CD14-positive monocyte (primary cell): ENCODE measurements at places on chromosomes 3 and 15.

DNA sequence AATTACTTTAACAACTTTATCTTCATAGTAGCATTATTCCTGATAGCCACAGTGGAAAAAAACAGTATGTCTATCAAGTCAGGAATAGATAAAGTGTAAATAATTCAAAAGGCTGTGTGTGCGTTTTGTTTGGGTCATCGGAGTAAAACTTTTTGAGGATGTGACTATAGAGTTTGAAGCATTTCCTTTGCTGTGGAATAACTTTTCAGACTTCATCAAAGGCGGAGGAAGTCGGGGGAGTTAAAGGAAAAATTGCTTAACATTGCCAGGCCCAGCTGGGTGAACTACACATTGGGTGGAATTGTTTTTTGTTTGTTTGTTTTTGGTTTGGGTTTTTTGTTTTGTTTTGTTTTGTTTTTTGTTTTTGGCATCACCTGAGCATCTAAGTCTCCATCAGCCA lies 70.4 kb upstream of the CRTC3 start:
- DNase-seq = no peak

- no peak for DNase-seq
These were observed 6.4 kb downstream of the NSUN3 start for GRCh38 chr3:94069194-94069813.

GRCh38 chr15:44711743-44712345 lies 527 bp downstream of the B2M start:
- DNase-seq = no peak

DNA sequence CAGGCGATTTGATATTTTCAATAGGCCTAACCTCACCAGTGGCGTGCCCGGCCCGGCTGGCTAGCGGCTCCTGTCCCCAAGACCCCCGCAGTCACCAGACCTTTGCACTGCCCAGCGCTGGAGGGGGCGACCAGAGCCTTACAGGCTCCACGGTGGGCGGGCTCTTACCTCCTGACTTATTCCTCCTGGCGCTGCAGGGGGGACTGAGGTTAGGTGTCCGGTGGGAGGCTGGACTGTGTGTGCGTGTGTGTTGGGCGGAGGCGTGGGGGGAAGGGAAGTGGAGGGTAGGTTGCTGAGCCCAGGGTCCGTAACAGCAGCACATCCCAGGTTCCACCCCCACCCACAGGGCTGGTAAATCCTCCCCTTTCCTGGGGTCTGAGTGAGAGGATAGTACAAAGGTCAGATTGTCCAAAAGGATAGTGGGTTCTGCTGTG lies 27.5 kb upstream of the THRB start:
- no peak for DNase-seq

- no peak for DNase-seq
These were observed 75.6 kb downstream of the UBP1 start for GRCh38 chr3:33364531-33365128.

- DNase-seq = no peak
These were observed 20.6 kb downstream of the SNTN start for GRCh38 chr3:63673111-63673510.

GRCh38 chr15:68618908-68619698 lies 40.3 kb downstream of the CORO2B start:
- DNase-seq = no peak

DNA sequence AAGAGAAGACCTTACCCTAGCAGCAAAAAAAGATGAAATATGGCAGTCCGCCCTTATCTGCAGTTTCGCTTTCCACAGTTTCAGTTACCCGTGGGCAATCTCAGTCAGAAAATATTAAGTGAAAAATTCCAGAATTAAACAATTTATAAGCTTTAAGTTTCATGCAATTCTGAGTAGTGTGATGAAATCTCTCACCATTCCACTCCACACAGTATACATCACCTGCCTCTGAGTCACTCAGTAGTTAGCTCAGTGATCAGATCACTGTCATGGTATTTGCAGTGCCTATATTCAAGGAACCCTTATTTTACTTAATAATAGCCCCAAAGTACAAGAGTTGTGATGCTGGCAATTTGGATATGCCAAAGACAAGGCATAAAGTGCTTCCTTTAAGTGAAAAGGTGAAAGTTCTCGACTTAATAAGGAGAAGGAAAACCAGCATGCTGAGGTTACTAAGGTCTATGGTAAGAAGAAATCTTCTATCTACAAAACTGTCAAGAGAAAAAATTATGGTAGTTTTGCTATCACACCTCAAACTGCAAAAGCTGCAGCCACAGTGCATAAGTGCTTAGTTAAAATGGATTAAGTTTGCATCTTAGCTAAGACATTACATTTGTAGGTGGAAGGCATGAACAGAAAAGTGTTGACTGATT lies 48.1 kb downstream of the HSPBAP1 start:
- peak; percentile 61 for DNase-seq

GRCh38 chr3:112973325-112974177 lies 1.4 kb downstream of the CD200R1 start:
- DNase-seq = no peak

GRCh38 chr15:53160092-53160704 lies 370.1 kb upstream of the ONECUT1 start:
- no peak for DNase-seq

GRCh38 chr3:122913539-122914100 lies 113.9 kb downstream of the SEMA5B start:
- DNase-seq = no peak

GRCh38 chr3:180188512-180189309 lies 152.0 kb upstream of the PEX5L start:
- no peak for DNase-seq

- no peak for DNase-seq
These were observed 36.9 kb downstream of the CTNNB1 start for GRCh38 chr3:41236228-41236627.

- DNase-seq = no peak
These were observed 325.7 kb downstream of the CNTN3 start for GRCh38 chr3:74288761-74289160.

DNA sequence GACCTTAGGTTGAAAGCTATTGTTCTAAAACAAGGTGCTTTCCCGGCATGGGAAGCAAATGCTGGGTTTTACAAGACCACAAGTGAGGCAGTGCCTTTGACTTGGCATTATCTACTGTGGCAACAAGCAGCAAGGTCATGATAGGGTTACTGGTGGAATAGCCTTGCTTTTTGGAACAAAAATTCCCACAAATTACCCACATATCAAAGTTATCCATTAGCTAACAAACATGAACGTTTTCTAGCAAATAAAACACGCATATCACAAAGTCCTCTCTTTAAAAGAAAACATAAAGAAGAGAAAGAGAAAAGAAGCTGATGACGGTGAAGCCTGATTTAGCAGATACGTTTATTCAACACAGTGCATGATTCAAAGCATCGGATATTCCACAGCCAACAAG lies 57.6 kb downstream of the SETMAR start:
- DNase-seq = no peak
